GM06990 (cell line): ENCODE measurements at places on chromosomes 2 and 18.
A peak's percentile ranks its signal among the peaks of the same experiment; 100 is the strongest.

DNA sequence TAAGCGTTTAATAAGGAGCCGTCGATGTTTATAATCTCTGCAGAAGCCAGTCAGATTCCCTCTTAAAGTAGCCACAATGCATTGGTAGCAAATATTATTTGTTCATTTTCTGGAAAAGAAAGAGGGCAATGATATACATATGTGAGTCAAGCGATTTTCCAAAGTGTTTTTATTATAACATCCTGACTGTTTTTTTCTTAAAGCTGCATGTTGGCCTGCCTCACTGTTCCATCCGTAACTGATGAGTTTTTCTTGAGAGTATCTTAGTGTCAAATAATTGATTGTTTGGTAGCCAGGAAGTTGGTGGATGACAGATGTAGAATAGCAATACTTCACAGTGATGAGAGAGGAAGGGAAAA lies 3.7 kb downstream of the TSHZ1 start:
- no peak for DNase-seq

DNA sequence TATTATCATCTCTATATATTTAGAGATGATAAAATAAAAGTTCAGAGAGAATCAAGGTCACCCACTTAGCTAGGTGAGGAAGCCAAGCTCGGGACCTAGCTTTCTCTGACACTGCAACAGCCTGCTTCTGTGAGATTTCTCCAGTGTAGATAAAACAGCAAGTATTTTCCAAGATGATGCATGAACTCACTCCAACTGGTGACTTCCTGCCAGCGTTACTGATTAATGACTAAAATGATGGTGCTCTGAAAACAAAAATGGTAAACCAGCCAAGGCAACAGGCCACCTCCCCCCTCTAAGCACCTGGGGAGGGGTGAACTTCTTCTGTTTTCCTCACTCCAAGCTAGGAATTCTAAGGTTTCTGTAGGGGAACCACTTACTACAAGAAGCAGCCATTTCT lies 510.2 kb upstream of the ID2 start:
- no peak for DNase-seq

- no peak for DNase-seq
Measured at GRCh38 chr2:67663776-67664175, 266.6 kb downstream of the ETAA1 start.

GRCh38 chr18:35267161-35267651 lies 22.8 kb downstream of the ZSCAN30 start:
- DNase-seq = peak; percentile 62

DNA sequence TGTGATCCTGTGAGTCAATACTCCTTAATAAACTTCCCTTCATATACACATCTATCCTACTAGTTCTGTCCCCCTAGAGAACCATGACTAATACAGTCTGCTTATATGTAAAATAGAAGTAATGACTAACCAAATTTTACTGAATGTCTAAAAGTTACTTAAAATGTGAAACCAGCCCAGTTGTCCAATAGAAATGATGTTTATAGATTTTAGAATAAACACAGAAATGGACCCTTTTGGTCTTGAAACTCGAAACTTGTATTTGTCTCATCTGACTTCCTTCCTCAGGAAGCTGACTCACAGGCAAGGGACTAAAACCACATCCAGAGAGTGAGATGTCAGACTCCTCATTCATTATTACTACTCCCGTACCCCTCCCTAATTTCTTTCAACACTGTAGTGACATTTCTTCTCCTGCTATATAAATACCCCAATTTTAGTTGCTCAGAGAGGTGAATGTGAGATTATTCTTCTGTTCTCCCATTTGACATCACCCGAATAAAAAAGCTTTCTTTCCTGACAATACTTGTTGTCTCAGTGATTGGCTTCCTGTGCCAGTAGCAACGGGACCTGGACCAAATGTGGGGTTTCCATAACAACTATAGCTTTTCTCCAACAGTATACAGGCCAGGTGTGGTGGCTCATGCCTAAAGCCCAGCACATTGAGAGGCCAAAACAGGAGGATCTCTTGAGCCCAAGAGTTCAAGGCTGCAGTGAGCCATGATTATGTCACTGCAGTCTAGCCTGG lies 486.0 kb downstream of the ERBB4 start:
- DNase-seq = no peak

DNA sequence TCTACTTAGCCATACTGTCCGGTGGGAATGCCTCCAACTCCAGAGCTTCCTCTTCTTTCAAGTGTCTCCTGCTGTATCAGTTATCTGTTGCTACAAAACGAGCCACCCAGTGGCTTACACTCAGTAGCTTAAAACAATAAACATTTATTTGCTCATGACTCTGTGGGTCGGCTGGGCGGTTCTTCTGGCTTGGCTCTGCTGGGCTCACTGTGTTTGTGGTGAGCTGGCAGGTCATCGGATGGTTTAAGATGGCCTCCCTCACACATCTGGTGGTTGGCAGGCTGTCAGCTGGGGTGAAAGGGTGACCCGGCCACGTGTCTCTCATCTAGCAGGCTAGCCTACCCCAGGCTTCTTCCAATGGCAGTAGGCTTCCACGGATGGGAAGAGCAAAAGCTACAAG lies 122.4 kb upstream of the SLC1A4 start:
- no peak for DNase-seq

GRCh38 chr2:96025194-96025492 lies 9.6 kb downstream of the GPAT2 start:
- DNase-seq = no peak

GRCh38 chr2:134365356-134365755 lies 111.5 kb downstream of the MGAT5 start:
- DNase-seq = no peak

GRCh38 chr2:101307950-101308431 lies 510 bp downstream of the RNF149 start:
- DNase-seq = peak; percentile 66

GRCh38 chr2:196322973-196323810 lies 151.8 kb upstream of the STK17B start:
- no peak for DNase-seq

DNA sequence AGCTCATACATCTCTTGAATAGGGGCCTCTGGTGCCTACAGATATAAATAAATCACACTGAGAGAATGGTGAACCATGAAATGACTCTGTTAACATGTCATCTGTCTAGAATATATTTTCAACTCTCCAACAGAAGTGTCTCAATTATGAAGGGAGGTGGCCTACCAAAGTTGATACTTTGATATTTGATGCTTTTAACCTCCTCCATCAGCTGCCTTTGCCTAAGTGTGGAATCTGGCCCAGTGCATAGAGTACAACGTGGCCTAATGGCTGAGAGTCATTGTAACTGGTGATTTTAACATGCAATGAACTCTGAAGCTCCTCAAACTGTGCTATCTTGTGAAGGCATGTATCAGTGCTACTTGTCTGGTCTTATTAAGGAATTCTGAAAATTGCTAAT lies 93.4 kb downstream of the MYO3B start:
- no peak for DNase-seq

DNA sequence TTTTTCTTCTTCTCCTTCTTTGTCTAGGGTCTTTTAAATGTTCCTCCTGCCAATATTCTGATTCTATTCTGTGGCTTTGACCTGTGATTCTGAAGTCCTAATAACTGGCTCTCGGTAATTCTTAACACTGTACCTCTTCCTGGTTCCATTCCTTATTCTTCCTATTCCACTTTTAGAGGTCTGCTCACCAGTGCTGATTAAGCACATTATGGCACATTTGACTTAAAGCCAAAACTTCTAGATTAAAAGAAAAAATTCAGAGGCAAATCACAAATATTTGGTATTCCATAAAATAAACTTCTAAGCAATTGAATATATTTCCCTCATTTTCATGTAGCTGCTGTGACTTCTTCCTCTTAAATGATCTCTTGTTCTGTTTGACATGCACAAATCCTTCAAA lies 47.5 kb downstream of the NXPH2 start:
- DNase-seq = no peak

- DNase-seq = no peak
Measured at GRCh38 chr2:221464971-221465370, 107.1 kb downstream of the EPHA4 start.

DNA sequence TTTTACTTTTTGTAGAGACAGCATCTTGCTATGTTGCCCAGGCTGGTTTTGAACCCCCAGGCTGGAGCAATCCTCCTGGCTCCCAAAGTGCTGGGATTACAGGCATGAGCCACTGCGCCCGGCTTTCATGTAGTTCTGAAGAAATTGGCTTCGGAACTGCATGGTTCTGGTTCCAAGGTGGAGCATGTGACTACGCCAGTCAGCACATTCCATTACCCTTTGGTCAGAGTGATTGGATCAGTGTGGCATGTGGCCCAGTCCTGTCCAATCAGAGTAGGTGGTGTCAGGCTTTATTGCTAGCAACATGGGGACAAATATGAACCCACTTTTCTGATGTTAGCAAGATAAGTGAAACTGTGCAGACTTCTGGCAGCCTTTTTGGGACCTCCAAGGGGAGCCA lies 16.3 kb upstream of the ATOH8 start:
- DNase-seq = no peak

GRCh38 chr18:56258178-56258577 lies 380.2 kb downstream of the TXNL1 start:
- DNase-seq = no peak

DNA sequence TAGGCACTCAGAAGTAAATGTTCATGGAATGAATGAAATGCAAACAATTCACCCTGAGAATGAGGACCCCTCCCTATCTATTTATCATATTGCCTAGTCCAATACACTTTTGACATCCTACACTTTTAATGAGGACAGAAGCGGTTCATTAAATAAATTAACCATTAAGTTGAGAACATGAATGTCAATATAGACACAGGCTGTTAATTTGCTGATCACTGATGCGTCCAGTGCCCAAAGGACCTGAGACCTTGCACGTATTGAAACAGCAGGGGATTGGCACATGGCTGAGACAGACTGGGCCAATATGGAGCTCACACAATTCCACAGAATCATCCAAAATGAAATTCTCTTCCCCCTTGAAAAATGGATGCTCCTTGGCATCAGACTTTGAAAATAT lies 430.0 kb downstream of the SLC4A3 start:
- DNase-seq = no peak

- no peak for DNase-seq
Measured at GRCh38 chr2:234793212-234793785, 158.5 kb upstream of the SH3BP4 start.

DNA sequence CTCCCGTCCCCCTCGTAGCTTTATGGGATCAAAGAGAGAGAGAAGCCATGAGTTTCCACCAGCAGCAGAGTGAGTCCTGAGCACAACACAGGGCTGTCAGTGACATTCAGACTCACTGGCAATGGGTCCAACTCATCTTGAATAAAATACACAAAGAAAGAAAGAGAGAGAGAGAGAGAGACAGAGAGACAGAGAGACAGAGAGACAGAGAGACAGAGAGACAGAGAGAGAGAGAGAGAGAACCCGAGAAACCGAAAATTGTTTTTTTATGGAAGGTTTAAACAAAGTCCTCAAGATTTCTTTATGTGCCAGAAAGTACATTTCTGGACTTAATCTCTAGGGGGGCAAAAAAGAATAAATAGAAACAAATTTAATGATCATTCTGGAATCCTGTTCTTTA lies 11.5 kb upstream of the BCL2 start:
- no peak for DNase-seq

DNA sequence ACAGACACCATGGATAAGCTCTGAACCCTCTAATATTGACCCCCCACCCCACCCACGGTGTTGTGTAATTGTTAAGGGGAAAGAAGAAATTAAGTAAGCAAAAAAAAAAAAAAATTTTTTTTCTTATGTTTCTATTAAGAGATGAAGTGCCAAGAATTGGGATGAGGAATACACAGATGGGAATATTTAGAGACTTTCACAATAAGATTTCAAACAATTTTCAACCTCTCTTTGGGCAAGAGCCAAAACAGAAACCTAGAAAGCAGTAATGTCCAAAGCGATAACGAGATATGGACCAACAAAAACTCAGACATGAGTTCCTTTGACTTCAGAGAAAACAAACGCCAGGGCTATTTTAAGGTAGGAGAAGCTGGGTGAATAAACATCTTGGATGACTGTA lies 14.4 kb downstream of the PIEZO2 start:
- DNase-seq = no peak

- DNase-seq = no peak
Measured at GRCh38 chr2:119981896-119982295, 31.0 kb upstream of the EPB41L5 start.

GRCh38 chr2:127146820-127147502 lies 40.0 kb upstream of the BIN1 start:
- no peak for DNase-seq

GRCh38 chr2:138267902-138268254 lies 233.7 kb upstream of the SPOPL start:
- DNase-seq = peak; percentile 15

DNA sequence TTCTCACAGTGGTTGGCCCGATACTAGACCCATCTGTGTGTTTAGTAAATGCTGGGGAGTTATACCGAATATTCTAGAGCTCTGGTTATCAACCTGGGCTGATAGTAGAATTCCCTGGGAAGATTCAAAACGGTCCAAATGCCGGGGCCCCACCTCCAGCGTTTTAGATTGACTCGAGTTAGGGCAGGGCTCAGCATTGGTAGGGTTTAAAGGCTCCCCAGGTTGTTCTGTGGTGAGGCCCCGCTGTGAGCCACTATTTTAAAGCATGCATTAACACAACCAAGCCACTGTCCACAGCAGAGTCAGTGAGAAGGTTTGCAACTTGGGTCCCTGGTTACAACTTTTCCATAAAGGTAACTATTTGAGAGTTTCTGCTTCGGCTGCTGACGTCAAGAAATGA lies 73.6 kb downstream of the DYSF start:
- DNase-seq = no peak

DNA sequence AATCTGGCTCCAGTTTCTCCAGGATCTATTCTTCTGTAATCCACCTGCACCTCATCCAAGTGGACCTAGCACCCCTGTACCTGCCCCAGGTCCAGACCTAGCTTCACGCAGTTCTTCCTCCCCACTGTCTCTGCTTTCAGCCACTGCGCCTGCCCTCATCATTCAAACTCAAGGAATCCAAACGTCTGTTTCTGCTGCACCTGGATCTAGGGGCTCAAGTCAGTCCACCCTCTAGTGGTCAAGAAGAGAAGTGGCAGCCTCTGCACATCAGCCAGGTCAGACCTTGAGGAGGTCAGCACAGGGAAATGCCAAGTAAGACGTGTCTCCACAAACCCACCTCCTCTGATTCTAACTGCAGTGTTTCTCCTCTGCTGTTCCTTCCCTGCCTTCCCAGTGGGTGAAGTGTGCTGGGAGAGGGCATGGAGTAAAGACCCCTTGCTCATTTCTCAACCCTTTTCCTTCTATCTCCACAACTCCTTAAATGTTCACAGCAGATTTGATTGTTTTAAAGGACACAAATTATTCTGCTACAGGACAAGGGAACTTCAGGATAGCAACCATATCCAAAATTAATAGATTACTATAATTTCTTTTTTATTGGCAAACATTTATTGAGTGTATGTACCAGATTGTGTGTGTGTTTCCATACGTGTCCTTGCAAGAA lies 8.6 kb upstream of the RNF152 start:
- peak; percentile 15 for DNase-seq

DNA sequence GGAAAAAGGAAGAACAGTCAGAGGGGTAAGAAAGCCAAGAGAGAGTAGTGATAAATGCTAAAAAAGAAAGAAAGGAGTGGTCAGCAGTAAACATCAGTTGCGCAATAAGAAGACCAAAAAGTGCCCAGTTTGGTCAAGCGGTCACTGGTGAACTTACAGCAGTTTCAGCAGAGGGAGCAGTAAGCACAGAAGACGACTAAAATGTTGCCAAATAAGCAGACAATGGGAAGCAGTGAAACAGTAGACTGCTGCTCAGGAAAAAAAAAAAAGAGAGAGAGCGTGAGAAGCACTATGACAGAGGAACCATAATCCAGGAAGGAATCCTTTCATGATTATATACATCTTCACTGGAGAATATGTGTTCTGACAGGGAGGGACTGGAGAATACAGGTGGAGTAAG lies 45.8 kb downstream of the DNAJC10 start:
- no peak for DNase-seq

- no peak for DNase-seq
Measured at GRCh38 chr2:201467666-201468065, 16.1 kb downstream of the STRADB start.

- DNase-seq = no peak
Measured at GRCh38 chr2:180707884-180708205, 272.6 kb upstream of the UBE2E3 start.
